Lower leg skin (tissue), 4 donors: ENCODE measurements at places on chromosomes 12 and 14.

GRCh38 chr12:92908108-92908507 lies 21.0 kb downstream of the EEA1 start:
- no peak for DNase-seq

GRCh38 chr12:53292426-53292825 lies 2.9 kb upstream of the PFDN5 start:
- no peak for DNase-seq

GRCh38 chr14:106309423-106309822 lies 783.0 kb downstream of the TMEM121 start:
- DNase-seq = no peak

DNA sequence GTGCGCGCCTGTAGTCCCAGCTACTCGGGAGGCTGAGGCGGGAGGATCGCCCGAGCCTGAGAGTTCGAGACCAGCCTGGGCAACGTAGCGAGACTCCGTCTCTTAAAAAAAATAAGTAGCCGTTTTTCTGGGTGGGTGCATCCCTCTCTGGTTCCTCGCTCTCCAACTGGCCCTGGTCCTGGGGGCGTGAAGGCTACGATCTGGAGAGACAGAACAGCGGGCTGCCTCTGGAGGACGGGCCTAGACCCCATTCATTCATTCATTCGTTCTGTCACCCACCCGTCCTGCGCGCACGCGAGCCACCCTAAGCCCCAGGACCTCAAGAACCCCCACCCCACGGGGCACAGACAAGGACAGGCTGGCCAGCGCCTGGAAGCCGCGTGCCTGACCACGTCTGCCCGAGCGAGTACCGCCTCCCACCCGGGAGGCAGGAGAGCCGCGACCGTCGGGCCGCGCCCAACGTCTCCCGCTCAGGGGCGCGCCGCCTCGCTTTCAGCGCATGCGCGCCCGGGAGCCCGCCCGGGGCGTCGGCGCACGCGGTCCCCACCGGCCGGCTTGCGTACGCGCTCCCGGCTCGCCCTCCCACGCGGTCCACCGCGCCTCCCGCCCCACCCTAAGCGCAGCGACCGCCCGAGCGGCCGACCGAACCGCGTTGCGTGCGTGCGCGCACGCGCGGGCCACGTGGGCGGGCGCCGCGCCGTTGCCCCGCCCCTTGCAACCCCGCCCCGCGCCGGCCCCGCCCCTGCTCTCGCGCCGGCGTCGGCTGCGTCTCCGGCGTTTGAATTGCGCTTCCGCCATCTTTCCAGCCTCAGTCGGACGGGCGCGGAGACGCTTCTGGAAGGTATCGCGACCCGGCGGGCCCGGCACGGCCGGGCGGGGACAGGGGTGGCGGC lies at the start of gene RAN:
TSS of gene RAN (plus strand) at position 781 of the 893 bp plus-strand sequence. CDS start 528 bp downstream, outside the sequence.
- DNase-seq = peak; percentile 96

GRCh38 chr12:52903285-52903854 lies 1.5 kb downstream of the KRT8 start:
- peak; percentile 89 for DNase-seq

DNA sequence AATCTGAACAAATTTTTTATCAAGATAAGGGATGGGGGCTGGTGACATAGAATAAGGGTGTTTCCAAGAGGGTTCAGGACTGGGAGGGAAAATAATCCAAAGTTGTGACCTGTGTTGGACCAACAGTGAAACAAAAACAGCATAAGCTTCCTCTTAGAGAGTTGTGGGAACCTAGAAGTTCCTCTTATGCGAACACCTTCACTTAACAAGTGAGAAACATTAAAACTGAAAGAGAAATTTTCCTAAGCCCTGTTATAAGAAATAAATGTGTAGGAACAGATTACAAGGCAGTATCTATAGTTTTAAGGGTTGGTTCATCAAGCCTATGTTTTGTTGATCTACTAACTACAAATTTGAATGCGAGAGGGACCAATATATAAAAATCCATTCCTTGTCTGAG lies 58.4 kb downstream of the LLPH start:
- DNase-seq = no peak

DNA sequence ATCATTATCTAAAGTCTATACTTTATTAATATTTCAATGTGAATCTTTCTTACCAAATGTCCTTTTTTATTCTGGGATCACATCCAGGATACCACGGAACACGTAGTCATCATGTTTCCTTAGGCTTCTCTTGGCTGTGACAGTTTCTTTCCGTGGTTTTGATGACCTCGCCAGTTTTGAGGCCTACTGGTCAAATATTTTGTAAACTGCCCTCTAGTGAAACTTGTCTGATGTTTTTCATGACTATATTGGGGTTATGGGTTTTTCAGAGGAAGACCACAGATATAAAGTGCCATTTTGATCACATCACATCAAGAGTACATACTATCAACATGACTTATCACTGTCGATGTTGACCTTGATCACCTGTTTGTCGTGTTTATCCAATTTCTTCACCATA lies 14.1 kb upstream of the SERPINA6 start:
- no peak for DNase-seq

DNA sequence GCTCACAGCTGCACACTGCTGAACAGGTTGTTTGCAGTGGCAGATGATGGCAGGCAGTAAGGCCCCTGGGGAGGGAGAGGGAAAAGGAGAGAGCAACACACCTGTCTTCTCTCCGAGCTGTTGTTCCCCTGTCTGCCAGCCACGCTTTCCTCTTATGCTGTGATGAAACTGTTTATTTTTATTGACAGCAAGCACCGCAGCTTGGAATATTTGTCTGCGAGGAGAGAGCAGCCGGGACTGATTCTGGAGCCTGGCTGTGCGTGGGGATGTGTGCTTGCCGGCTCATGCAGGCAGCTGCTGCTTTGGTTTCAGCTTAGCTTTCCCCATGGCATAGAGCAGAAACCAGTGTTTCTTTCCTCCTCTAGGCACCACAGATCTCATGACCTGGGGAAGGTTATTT lies 58.7 kb upstream of the KCNA5 start:
- no peak for DNase-seq

GRCh38 chr12:110316861-110317260 lies 35.8 kb downstream of the ATP2A2 start:
- DNase-seq = no peak

GRCh38 chr14:54669721-54670561 lies 103.0 kb downstream of the SAMD4A start:
- DNase-seq = peak; percentile 74

DNA sequence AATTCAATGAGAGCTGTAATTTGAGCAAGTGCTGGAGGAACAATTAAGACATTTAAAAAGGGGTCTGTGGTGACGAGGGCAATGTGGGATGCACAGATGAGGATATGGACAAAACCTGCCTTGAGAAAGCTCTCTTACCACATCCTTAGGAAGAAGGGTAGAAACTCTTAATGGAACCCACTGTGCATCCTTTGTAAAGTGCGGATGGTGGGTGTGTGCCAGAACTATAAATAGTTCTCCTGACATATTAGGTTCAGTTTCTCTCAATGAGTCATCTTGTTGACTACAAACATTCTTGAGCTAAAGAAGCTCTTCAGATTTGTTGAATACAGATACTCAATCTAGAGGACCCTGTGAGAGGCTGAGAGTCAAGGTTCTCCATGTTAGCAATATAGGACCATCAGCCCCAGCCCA lies 106.1 kb upstream of the ANO4 start:
- no peak for DNase-seq

- DNase-seq = no peak
Measured at GRCh38 chr12:88693837-88694445, 113.7 kb upstream of the KITLG start.
